ENCODE measurements at places on chromosomes 2 and 18. TPM values are rescaled to one million over a fixed set of nuclear protein-coding genes. Genes with fewer than 3 reads are reported as not detected.

DNA sequence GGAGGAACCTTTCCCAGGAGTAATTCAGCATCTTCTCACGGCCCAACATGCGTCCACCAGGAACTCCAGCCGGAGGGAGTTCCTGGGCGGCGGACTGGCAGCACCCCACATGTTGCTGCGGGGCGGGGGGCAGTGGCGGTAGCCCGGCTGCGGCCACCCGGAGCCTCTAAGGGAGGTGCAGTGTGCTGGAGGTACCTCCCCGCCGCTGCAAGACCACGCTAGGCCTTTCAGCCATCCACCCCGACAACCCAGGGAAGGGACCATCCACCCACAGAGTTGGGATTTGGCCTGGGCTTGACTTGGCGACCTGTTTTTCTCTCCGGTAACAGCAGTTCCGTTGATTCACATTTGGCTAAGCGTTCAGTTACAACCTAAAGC lies 625 bp downstream of the LYPD6 start:
- H3K27me3 ChIP-seq, result no peaks in the 10 kb centered on the region
- H3K4me3 ChIP-seq, result peak overlapping the region; percentile 92
- H3K4me1 ChIP-seq, result no peaks in the 10 kb centered on the region
- H3K27ac ChIP-seq, result no peak overlapping the region

- H3K27ac ChIP-seq, result no peak overlapping the region
- no peaks in the 10 kb centered on the region for H3K27me3 ChIP-seq
- no peaks in the 10 kb centered on the region for H3K36me3 ChIP-seq
Measured at GRCh38 chr18:74063557-74063956, 84.1 kb downstream of the FBXO15 start.

DNA sequence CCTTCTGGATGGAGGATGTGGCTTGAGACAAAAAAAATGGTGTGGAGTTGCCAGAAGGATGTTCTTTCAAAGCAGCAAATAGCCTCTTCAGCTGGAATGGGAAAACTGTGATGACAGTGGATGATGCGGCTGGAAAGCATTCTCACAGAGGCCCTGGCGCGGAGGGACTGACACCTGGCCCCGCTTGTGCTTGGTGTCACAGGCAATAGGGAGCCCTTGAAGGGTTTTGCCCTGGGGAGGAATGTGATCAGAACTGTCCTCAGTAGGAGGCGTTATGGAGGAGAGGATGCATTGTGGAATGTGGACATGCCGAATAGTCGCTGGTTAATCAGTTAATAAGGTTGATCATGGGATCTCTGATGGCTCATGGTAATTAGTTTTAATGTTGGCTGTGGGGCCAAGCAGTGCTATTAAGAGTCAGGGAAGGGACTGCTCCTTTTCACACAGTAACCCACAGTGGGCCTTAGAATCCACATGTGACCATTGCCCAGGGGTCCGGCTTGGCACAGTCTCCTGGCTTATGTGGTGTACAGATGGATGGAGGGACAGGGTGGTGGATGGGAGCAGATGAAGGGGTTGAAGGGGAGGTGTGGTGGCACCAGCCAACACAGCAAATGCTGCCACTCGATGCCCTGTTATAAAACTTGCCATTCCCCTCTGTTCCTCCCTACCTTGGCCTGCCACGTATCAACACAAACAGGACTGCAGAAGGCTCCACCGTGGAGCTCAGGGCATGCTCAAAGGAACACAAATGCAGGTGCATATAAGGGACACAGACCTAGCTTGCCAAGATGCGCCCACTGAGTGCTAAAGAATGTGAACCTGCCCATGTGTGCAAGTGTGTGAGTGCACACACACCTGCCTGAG lies 71.7 kb downstream of the CIB4 start:
- no peak overlapping the region for H3K27ac ChIP-seq
- no peak for DNase-seq
- no peak overlapping the region for H3K4me3 ChIP-seq
- no peaks in the 10 kb centered on the region for H3K4me1 ChIP-seq
- peaks cover 3% of the 10 kb centered on the region for H3K27me3 ChIP-seq

DNA sequence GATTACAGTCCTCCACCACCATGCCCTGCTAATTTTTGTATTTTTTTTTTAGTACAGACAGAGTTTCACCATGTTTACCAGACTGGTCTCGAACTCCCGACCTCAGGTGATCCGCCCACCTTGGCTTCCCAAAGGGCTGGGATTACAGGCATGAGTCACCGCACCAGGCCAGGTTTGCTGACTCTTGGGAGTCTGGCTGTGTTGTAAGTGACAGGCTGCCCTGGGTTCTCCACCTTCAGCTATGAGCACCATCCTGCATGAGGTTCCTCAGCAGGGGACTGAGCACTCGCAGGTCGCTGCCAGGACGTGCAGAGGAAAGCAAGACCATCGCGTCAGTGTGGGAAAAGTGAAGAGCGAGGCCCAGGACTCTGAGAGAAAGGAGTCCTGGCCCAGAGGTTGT lies 112.6 kb upstream of the NDUFV2 start:
- H3K36me3 ChIP-seq, result no peaks in the 10 kb centered on the region

DNA sequence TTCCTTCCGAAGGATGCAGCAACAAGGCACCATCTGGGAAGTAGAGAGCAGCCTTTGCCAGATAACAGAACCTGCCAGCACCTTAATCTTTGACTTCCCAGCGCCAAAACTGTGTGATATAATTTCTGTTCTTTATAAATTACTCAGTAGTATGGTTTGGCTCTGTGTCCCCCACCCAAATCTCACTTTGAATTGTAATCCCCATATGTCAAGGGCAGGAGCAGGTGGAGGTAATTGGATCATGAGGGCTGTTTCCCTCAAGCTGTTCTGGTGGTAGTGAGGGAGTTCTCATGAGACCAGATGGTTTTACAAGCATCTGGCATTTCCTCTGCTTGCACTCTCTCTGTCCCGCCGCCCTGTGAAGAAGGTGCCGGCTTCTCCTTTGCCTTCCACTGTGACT lies 899.9 kb downstream of the TRIB2 start:
- no peak for DNase-seq
- no peaks in the 10 kb centered on the region for H3K36me3 ChIP-seq
- H3K27me3 ChIP-seq, result no peaks in the 10 kb centered on the region
- H3K27ac ChIP-seq, result no peak overlapping the region

DNA sequence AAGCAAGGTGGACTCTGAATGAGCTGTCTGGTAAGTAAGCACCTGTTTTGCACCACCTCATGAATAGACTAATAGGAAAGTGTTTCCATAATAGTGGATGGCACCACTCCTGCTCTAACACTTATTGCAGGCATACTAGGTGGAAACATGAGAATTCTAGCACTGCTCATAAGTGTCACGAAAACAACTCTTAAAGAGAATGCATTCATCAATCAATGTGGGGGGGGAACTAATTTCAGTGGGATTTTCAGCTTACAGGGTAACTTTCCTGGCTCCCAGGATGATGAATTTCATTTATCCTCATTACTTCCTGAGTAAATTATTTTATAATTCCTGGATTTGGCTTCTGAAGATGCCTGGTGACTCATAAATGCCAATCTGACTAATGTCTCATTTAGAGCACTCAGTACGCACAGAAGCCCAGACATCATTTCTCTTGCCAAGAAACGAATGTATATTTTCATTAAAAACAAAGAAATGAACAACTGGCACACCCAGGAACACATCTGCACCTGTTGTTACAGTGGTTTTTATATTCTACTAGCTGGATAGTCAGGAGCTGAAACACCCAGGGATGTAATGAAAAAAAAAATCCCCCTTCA lies 129.6 kb downstream of the PID1 start:
- no peak overlapping the region for H3K27ac ChIP-seq
- no peak for DNase-seq
- no peaks in the 10 kb centered on the region for H3K4me1 ChIP-seq
- H3K27me3 ChIP-seq, result no peaks in the 10 kb centered on the region
- H3K36me3 ChIP-seq, result peaks cover under 1% of the 10 kb centered on the region
- no peak overlapping the region for H3K4me3 ChIP-seq

GRCh38 chr2:119668546-119668945 lies 10.5 kb upstream of the TMEM177 start:
- H3K27me3 ChIP-seq, result no peaks in the 10 kb centered on the region
- H3K27ac ChIP-seq, result no peak overlapping the region
- no peaks in the 10 kb centered on the region for H3K4me1 ChIP-seq
- no peaks in the 10 kb centered on the region for H3K36me3 ChIP-seq
- peak; percentile 14 for DNase-seq

GRCh38 chr2:218577482-218578220 lies 9.0 kb downstream of the CNOT9 start:
- peaks cover 4% of the 10 kb centered on the region for H3K36me3 ChIP-seq
- no peak overlapping the region for H3K27ac ChIP-seq
- H3K4me1 ChIP-seq, result no peaks in the 10 kb centered on the region
- no peaks in the 10 kb centered on the region for H3K27me3 ChIP-seq
- H3K4me3 ChIP-seq, result no peak overlapping the region
- no peak for DNase-seq

DNA sequence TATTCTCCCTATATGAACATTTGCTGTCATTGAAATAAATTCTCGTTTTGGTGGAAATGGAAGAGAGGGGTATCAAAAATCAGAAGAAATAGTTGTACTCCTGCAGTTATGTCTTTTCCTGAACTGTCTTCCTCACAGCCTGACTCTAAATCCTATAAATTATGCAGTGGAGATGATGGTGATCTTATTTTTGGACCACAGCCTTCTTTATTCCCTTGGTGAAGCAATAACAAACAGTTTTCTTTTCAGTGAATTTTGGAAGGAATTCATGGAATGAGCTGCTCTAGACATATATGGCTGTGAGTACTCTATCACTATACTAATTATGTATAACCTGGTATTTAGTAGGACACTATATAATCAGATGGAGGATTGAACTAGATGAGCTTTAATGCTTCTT lies 1.7 kb upstream of the SLC25A12 start:
- no peak overlapping the region for H3K27ac ChIP-seq
- H3K27me3 ChIP-seq, result no peaks in the 10 kb centered on the region
- H3K4me3 ChIP-seq, result no peak overlapping the region
- H3K4me1 ChIP-seq, result peaks cover 13% of the 10 kb centered on the region
- no peaks in the 10 kb centered on the region for H3K36me3 ChIP-seq

DNA sequence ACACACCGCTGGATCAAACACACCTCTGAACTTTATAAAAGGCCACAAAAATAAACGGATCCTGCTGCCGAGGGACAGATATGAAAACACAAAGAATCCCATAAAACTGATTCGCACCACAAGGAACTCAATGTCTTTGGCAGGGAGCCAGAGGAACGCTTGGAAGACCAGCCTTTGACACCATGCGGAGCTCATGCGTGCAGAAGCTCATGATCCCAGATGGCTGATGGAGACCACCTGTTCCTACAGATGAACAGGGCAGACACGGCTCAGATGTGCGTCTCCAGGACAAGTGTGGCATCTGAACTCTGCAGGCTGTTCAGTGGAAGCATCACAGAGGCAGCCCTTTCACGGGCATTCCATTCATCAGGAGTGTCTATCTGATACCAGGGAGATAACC lies 24.9 kb downstream of the COPS9 start:
- no peaks in the 10 kb centered on the region for H3K4me1 ChIP-seq
- no peak for DNase-seq
- H3K27me3 ChIP-seq, result no peaks in the 10 kb centered on the region
- H3K36me3 ChIP-seq, result no peaks in the 10 kb centered on the region
- H3K4me3 ChIP-seq, result no peak overlapping the region

- no peak for DNase-seq
- H3K27ac ChIP-seq, result no peak overlapping the region
Measured at GRCh38 chr18:9961041-9961440, 47.2 kb downstream of the VAPA start.

GRCh38 chr18:77755187-77755586 lies 505.5 kb downstream of the GALR1 start:
- H3K4me3 ChIP-seq, result no peak overlapping the region
- no peaks in the 10 kb centered on the region for H3K27me3 ChIP-seq
- DNase-seq, result no peak

DNA sequence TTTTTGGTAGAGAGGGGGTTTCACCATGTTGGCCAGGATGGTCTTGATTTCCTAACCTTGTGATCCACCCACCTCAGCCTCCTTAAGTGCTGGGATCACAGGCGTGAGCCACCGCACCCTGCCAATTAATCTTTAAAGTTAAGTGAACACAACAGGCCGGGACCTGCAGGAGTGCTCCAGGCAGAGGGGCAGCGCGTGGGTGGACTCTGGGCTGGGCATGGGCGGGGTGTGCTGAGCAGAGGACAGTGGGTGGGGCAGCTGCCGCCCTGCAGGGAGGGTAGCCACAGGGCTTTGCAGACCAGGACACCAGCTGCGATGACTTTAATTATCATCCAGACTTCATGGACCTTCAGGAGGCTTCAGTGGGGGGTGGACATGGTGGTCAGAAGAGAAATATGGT lies 8.8 kb upstream of the GPR148 start:
- no peak overlapping the region for H3K27ac ChIP-seq
- no peaks in the 10 kb centered on the region for H3K36me3 ChIP-seq
- no peaks in the 10 kb centered on the region for H3K4me1 ChIP-seq
- no peaks in the 10 kb centered on the region for H3K27me3 ChIP-seq
- H3K4me3 ChIP-seq, result no peak overlapping the region
- DNase-seq, result no peak

DNA sequence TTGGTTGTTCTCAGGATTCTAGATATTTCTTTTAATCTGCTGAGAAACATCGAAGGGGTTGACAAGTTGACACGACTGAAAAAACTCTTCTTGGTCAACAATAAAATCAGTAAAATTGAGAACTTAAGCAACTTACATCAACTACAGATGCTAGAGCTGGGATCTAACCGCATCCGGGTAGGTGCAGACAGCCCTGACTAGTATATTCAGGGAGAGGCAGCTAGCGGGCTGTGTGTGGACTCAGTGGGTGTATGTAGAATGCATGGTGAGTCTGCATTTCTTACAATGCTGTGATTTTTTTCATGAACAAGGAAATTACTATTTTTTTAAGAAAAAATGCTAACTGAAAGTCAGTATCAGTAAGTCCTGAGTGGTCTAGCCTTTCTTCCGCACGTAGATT lies 10.1 kb downstream of the PPP1R7 start:
- H3K36me3 ChIP-seq, result peaks cover 55% of the 10 kb centered on the region
- H3K27me3 ChIP-seq, result no peaks in the 10 kb centered on the region
- no peak for DNase-seq
- H3K4me3 ChIP-seq, result no peak overlapping the region
- H3K27ac ChIP-seq, result no peak overlapping the region

DNA sequence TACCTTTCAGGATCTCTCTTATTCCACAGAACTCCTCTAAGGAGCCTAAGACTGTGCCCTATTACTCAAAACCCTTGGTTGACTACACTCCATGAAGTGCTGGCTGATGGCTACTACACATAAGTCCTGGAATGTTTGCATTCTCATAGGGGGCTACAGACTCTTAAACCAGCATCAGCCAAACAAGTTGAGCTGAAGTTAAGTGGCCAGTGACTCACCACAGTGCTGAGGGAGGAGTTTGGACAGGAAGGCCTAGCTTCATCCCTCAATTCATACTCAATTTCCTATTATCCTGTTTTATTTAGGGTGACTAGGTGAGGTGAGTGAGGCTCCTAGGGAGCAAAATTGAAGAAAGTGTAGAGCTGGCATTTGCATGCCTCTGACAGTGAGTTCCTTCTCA lies 246.7 kb downstream of the SMAD2 start:
- no peaks in the 10 kb centered on the region for H3K4me1 ChIP-seq
- no peaks in the 10 kb centered on the region for H3K36me3 ChIP-seq
- H3K27me3 ChIP-seq, result no peaks in the 10 kb centered on the region
- H3K4me3 ChIP-seq, result no peak overlapping the region
- no peak for DNase-seq

Gene ANTXR1
- total RNA-seq, result 1.9 TPM

Gene CNDP1
- total RNA-seq, result 0.09 TPM

Gene IL1F10
- total RNA-seq, result not detected

Gene HRH4
- total RNA-seq, result 0.19 TPM

Gene NEU2
- total RNA-seq, result not detected

Gene ANKRD29
- 0.50 TPM for total RNA-seq

All from liver (tissue), 10 donors.